ENCODE measurements at places on chromosomes 3 and 15.

GRCh38 chr3:46913644-46914043 lies 36.1 kb downstream of the PTH1R start:
- no peak overlapping the region for H3K4me3 ChIP-seq
- H3K27ac ChIP-seq: no peak overlapping the region
- H3K36me3 ChIP-seq: peaks cover 29% of the 10 kb centered on the region

DNA sequence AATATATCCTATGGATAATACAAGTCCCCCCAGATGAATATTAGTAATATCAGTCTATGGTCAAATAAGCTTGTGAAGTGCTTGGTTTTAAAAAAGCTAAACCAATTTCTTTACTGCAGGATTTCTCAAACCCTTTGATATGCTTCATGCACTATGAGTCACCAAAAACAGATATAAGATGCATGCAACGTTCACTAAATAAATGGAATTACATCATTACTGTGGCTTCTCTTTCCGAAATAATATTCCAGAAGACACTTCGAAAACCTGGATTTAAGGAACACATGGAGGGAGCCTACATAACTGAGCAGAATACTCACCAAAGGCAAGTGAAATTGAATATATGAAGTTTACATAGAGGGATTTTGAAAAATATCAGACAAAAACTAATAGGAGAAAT lies 126.3 kb upstream of the ABI3BP start:
- H3K27ac ChIP-seq: no peak overlapping the region
- no peaks in the 10 kb centered on the region for H3K27me3 ChIP-seq
- H3K36me3 ChIP-seq: no peaks in the 10 kb centered on the region
- H3K4me1 ChIP-seq: no peaks in the 10 kb centered on the region
- DNase-seq: no peak

DNA sequence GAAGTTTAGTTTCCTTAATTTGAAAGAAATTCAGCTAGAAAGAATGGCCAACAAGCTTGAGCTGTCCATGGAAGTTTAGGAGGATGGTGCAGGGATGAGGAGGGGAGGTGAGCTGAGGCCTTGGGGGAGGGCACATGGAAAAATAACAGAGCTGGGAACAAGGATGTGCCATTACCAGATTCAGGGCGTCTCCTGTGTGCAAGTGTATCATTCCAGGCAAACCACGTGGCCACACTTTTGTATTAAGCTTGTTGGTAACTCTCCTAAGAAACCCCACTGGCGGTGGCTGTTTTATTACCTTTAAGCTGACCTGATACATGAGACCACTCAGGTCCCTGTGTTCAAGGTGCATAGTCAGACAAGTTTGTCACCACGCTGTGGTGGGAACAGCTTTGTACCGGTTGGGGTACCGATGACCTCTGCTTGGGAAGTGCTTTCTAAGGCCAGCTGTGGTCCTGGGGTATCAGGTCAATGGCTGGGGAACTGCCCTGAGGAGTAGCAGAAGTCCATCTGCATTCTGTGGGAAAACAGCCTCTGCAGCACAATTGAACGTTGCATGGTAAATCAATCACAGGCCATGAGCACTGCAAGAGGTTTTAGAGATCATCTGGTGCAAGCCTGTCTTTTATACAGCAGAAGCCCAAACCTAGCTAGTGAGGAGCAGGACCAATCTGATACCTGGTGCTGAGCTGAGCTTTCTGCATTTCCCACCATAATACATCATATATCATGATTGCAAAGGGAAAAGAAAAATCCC lies 235.5 kb downstream of the THSD4 start:
- H3K4me1 ChIP-seq: peaks cover 5% of the 10 kb centered on the region
- DNase-seq: no peak
- H3K27ac ChIP-seq: no peak overlapping the region
- H3K36me3 ChIP-seq: no peaks in the 10 kb centered on the region
- H3K27me3 ChIP-seq: no peaks in the 10 kb centered on the region
- H3K4me3 ChIP-seq: no peak overlapping the region

DNA sequence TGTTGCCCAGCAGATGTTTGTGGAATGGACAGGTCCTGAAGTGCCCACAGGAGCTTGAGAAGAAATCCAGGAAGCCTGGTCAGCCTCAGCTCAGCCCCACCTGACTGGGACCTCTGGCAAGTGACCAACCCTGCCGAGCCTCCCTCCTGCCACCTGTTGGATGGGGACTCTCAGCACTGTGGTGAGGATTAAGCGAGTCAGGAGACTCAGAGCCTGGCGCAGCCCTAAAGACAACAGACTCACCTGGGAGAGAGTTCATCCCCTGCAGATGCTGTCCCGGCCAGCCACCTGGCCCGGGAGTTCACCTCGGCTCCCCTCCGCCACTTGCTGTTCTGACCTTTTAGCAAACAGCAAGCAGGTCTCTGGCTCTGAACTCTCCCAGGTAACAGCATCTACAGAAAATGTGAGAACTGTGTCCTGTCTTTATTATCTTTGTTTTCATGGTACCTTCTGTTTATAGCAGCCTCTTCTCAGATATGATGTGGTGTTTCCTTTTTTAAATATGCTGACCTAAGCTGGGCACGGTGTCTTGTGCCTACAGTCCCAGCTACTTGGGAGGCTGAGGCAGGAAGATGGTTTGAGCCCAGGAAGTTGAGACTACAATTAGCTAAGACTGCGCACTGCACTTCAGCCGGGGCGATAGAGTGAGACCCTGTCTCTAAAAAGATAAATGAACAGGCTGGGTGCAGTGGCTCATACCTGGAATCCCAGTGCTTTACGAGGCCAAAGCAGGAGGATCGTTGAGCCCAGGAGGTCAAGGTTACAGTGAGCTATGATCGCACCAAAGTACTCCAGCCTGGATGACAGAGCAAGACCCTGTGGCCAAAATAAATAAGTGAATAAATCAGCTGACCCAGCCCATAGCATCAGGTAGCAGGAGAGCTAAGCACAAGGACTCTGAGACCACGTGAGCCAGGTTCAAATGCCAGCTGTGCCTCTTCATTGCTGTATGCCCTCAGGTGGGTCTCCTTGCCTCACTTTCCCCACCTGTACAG lies 32.4 kb upstream of the SLC6A6 start:
- H3K4me1 ChIP-seq: peaks cover 41% of the 10 kb centered on the region
- H3K27ac ChIP-seq: peak overlapping the region; percentile 69
- no peaks in the 10 kb centered on the region for H3K36me3 ChIP-seq

DNA sequence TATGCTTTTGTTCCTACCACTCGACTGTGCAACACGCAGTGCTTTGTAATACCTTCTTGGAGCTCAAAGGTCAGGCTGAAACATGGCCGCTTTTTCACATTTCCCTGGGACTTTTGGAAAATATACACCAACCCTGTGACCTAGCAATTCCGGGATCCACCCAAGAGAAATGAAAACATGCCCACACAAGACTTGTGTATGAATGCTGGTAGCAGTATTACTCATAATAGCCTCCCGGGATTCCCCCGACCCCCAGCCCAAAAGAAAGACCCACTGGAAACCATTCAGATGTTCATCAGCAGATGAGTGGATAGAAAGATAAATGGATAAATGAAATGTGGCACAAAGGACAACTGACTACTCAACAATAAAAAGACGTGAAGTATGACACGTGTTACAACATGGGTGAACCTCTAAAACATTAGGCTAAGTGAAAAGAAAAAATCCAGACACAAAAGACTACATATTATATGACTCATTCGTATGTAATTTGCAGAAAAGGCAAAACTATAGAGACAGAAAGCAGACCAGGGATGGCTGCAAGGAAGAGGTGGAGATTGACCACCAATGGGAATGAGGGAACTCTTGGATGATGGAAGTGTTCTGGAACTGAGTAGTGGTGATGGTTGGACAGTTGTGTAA lies 104.1 kb downstream of the PGPEP1L start:
- H3K27me3 ChIP-seq: no peaks in the 10 kb centered on the region
- peaks cover 23% of the 10 kb centered on the region for H3K36me3 ChIP-seq
- H3K4me1 ChIP-seq: peaks cover 52% of the 10 kb centered on the region
- H3K27ac ChIP-seq: peak overlapping the region; percentile 80

- no peaks in the 10 kb centered on the region for H3K27me3 ChIP-seq
- no peaks in the 10 kb centered on the region for H3K36me3 ChIP-seq
- peaks cover 23% of the 10 kb centered on the region for H3K4me1 ChIP-seq
- H3K4me3 ChIP-seq: no peak overlapping the region
Measured at GRCh38 chr3:102000620-102001209, 151.4 kb downstream of the NFKBIZ start.

Measured in esophagus squamous epithelium (tissue), 5 donors.